Erythroblast (primary cell): ENCODE measurements at places on chromosomes 12 and 14.

GRCh38 chr14:57769863-57770523 lies 95.9 kb downstream of the SLC35F4 start:
- no peak for DNase-seq

DNA sequence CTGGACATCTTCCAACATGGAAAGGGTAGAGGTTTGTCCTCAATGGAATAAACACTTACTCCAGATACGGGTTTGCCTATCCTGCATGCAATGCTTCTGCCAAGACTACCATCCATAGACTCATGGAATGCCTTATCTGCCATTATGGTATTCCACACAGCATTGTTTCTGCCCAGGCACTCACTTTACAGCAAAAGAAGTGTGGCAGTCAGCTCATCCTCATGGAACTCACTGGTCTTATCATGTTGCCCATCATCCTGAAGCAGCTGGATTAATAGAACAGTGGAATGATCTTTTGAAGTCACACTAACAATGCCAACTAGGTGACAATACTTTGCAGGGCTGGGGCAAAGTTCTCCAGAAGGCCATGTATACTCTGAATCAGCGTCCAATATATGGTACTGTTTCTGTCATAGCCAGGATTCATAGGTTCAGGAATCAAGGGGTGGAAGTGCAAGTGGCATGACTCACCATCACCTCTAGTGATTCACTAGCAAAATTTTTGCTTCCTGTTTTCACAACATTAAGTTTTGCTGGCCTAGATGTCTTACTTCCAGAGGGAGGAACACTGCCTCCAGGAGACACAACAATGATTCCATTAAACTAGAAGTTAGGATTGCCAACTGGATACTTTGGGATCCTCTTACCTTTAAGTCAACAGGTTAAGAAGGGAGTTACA lies 140.4 kb downstream of the SLC35F4 start:
- DNase-seq: no peak

- no peak for DNase-seq
Observed at GRCh38 chr12:2396448-2396871, 343.7 kb downstream of the CACNA1C start.

DNA sequence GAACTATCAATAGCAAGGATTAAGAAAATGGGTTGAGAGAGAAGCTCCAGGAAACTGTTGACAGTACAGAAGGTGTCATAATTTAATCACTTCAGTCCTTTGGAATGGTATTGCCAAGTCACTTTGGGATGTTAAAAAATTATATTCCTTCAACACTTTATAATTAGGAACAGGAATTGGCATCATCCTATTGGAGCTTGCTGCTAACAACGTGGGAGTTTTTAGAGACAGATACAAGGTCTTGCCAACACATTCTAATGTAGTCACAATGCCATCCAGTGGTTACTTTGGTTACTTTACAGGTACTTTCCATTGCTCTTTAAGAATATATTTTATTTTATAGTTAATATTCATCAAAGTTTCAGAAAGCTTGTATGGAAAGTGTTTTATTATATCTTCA lies 310.1 kb downstream of the SYT1 start:
- DNase-seq: peak; percentile 1

DNA sequence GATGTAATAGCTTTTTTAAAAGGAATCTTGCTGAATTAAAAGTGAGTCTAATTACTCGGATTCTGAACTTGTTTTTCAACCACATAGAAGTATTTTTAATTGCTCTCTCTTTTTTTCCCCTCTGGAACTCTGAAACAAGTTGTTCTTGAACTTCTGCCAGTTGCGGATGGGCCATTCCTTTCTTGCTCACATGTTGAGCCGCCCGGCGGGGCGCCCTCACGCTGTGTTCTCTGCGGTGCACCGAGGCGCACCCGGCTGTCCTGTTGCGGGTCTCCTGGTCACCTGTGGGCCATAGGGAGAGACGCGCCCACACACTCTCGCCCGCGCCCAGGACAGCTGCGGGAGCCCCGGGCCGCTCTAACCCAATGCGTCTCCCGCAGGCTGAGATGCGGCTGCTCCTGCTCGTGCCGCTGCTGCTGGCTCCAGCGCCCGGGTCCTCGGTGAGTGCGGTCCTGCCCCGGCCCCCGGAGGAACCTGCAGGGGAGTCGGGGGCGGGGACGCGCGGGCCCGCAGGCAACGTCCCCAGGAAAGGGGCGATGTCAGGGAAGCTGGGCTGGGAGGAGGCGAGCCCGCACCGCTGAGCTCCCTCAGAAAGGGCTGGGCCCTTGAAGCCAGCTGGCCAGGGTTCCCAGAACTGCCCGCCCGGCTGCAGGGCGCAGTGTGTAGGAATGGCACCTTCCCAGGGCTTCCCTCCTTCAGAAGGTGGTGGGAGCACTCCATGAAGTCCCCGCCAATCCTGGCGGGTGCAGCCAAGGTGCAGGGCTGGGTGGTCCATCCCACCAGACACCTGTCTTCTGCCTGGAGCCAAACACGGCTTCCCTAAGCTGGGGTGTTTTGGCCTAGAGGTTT lies 2.3 kb downstream of the PAPLN start:
- DNase-seq: no peak

- no peak for DNase-seq
Observed at GRCh38 chr12:12336049-12336411, 14.0 kb downstream of the MANSC1 start.

DNA sequence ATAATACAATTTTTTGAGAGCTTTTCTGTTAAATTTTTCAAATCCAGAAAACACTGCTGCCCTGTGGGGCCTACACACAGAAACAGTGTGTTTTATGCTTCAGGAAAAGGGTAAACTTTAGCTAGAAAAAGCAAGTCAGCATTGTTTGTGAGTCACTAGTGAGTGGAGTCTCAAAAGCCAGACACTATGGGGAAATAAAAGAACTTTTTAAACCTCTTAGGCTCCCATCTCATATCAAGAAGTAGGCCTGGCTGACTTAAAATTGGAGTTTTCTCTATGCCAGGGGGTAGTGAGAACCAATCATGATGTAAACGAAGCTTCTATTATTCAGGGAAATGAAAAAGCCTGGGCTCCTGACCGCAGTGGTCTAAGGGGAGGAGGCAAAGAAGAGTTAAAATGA lies 12.6 kb downstream of the GPR65 start:
- DNase-seq: no peak

GRCh38 chr14:105100910-105101309 lies 35.7 kb upstream of the GPR132 start:
- DNase-seq: no peak

- peak; percentile 53 for DNase-seq
Observed at GRCh38 chr14:103519043-103519836, 3.4 kb downstream of the CKB start.

- no peak for DNase-seq
Observed at GRCh38 chr12:24803430-24804245, 145.3 kb downstream of the BCAT1 start.

DNA sequence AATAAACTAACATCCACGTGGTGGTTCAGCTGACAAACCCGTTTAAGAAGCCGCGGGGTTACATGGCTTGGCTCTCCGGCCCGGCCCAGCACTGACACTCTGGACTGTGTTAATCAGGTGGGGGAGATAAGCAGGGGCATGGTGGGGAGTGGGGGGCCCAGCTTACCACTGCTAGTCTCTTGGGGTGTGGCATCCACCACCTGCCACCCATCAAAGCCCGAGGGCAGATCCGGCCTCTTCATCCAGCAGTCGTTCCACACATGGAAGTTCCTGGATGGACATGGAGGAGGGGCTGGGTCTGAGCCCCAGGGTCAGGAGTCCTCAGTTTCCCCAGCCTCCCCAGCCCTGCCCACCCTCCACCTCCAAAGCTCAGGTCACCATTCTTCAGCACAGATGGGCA lies 4.9 kb downstream of the TGM1 start:
- DNase-seq: no peak

- peak; percentile 45 for DNase-seq
Observed at GRCh38 chr12:14833952-14834351, 9.4 kb downstream of the ART4 start.

DNA sequence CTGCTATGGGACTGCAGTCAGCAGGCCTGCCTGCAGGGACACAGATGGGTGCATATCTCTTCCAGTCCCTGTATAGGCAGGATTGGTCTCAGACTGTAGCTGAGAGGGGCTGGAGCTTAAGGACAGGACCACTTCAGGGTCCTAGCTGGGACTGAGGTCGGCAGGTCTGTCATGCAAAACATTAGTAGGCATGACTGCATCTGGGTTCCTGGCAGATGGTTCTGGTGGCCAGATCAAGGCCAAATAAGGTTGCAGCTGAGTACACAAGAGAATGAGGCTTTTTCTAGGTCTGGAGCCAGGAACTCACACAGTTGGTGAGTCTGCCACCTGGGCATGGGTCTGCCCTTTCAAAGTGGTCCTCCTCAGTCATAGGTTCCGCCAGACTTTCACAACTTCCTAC lies 155.8 kb downstream of the TPH2 start:
- DNase-seq: no peak

- peak; percentile 59 for DNase-seq
Observed at GRCh38 chr12:112107306-112108201, 1.0 kb downstream of the NAA25 start.

DNA sequence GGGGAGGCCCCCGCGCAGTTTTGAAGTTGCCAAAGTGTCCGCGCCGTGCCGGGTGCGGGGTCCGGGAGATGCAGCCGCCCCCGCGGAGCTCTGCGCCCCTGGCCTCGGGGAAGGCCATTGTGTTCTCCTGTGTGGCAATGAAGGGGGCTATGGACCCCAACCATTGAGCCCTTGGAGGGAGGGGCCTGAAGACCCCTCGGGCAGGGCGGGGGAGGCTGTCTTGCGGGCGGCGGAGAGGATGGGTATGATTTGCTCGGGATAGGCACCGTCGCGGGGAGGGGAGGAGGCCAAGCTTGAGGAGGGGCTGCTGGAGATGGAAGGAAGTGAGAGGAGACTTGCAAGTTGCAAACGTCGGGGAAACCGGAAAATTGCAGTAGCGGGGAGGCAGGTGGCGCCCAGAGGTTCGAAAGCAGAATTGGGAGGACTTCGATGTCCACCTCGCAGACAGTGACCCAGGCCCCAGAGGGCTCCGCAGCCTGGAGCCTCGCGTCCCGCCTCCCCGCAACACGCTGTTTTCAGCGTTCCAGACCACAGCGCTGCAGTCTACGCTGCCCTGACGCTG lies 25.4 kb downstream of the BCL11B start:
- DNase-seq: no peak

- no peak for DNase-seq
Observed at GRCh38 chr12:6424008-6424347, 20.8 kb upstream of the CD27 start.

- no peak for DNase-seq
Observed at GRCh38 chr12:70661466-70662161, 24.4 kb upstream of the PTPRB start.

DNA sequence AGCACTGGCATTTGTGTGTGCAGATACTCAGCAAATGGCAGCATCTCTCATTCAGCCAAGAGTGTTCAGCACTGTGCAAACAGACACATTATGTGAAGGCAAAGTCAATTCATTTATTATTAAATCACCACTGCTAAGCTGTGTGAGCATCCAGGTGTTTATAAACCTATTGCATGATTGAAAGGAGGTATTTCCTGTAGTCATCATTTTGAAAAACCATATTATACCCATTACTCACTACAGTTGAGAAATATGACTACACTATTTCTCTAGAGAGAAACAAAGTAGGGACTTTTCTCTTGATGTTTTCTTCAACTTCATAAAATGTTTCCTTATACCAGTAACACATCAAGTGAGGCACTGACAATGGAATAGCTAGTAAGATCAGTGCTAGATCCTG lies 13.7 kb downstream of the SPX start:
- DNase-seq: no peak

GRCh38 chr14:23483236-23483854 lies 13.8 kb downstream of the NGDN start:
- DNase-seq: peak; percentile 13

DNA sequence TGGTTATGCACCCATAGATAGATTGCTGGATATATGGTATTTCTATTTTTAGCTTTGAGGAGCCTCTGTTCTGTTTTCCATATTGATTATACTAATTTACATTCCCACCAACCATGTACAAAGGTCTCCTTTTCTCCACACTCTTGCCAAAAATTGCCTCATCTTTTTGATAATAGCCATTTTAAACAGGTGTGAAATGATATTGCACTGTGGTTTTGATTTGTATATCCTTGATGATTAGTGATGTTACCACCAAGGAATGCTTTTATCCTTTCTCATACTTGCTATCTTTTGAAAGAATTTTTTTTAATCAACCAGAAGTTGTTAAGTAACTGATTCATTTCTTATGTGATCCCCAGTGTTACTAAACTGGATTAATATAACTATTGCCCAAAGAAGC lies 60.0 kb downstream of the BBS10 start:
- DNase-seq: no peak

DNA sequence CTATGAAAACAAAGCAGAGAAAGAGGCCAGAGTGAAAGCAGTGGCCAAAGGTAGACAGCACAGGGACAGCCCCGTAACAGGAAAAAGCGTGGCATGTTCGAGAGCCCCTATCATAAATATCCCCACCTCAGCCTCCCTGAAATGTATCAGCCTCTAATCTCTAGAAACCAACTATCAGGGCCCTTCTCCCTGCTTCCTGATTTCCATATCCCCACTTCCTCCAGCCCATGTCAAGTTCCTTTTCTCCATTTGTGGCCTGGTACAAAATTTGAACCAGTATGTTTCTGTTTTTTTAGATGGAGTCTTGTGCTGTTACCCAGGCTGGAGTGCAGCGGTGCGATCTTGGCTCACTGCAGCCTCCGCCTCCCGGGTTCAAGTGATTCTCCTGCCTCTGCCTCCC lies 16.9 kb downstream of the DEPDC4 start:
- no peak for DNase-seq

GRCh38 chr12:40505327-40505726 lies 186.9 kb upstream of the CNTN1 start:
- DNase-seq: no peak

DNA sequence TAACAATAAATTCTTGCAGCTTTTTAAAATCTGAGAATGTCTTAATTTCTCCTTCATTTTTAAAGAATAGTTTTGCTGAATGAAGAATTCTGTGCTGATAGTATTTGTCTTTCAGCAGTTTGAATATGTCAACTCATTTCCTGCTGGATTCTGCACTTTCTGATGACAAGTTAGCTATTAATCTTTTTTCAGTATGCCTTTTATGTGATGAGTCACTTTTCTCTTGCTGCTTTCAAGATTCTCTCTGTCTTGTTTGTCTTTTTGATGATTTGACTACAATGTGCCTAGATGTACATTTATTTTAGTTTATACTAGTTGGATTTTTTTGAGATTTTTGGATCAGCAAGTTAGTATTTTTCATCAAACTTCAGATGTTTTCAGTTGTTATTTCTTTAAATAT lies 87.9 kb upstream of the AVPR1A start:
- no peak for DNase-seq

DNA sequence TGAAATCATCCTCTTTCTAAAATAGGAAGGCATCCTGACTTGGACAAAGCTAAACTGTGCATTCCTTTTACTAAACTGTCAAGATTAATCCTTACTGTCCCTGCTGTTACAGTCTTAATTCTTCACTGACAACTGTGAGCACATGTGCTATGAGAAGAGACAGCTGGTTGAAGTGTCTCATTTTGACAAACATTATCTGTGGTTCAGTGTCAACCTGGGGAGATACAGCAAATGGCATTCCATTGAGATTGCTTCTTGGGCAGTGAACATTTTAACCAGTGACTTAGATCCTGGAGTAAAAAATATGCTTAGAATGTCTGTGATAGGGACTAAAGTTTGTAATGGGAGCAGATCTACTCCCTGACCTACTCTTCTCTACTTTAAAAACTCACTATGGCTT lies 552.6 kb upstream of the ATP2B1 start:
- no peak for DNase-seq

GRCh38 chr12:104182144-104182543 lies 33.4 kb upstream of the TXNRD1 start:
- DNase-seq: no peak
